ENCODE measurements at places on chromosomes 4 and X.

- DNase-seq: no peak
Measured at GRCh38 chrX:43985511-43985910, 12.3 kb upstream of the NDP start.

DNA sequence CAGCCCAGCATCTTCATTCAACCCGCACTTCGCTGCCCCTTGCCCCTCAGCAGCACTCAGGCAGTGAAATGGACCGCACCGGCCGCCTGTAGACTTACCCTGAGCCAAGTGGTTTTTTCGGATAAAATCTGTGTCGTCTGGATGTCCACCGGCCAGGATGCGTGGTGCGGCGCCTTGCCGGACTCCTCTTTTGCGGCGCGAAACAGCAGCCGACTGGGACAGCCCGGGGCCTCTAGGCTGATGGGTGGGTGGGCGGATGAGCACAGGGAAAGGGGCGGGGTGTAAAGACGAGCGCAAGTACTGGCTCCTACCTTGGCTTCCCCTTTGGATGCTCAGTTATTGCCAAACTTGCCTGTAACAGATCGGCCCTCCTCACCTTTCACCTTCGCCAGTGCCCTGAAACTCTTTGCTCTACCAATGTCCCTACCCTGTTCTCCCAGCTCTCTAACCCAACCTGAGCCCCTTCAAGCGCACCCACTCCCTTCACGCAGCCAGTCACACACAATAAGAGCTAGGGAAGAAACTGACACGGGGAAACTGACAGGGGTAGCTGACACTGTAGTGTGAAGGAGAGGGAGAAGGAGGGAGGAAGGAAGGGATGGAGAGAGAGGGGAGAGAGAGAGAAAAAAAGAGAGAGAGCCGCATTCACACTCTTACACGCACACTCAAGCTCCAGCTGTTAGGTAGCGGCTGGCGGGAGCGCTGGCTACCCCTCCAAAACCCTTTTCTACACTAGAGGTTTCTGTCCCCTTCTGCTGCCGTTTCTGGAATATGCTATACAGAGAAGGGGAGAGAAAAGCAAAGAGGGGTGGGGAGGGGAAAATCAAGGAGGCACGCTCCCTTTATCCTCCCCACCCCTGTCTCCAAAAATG, 559 bp downstream of the TRPC5 start:
- no peak for DNase-seq

- no peak for DNase-seq
Measured at GRCh38 chr4:20462426-20463175, 210.9 kb downstream of the SLIT2 start.

DNA sequence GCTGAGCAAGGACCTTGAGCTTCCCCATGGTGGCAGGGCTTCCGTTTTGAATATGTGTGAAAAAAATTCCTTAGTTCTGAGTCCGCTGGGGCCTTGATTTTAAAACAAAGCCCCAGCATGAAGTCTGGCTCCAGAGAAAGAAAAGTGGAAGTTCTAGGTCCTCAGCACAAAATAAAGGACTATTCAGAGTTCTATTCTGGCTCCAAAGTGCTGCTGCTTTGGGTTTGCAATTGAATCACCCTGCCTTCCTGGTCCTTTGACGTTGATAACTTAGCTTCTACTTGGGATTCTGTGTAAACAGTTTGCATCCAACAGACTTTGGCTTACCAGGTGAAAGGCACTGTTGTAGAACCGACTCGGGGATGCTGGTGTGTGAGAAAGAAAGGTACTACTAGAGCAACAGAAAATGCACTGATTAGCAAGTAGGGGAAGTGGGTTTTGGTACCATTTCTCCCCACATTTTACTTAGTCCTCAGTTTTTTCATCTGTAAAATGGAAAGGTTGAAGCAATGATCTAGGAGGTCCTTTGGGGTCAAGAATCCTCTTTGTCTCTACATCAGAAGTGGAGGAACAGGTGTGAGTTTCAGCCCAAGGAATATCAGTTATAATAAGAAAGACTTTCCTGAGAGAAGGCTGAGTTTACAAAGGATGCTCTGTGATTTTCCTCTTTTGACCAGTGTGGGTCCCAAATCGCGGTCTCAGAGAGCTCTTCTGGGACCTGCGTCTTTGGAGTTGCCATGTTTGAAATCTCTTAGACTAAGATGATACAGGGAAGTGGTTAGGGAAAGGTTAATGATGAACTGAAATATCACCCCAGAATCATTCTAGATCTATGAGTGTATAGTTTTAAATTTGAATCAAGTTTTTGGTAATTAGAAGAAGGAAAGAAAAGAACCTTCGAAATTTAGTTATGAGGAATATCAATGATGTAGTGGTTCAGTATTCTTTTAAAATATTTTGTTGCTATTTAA, 28.2 kb downstream of the IGFBP7 start:
- DNase-seq: no peak

GRCh38 chrX:43882294-43882681, at the start of gene MAOB:
MAOB (minus strand) TSS chrX:43882450; CDS start chrX:43882299, 151 bp downstream.
- DNase-seq: no peak

All from T-helper 1 cell (primary cell).